ENCODE measurements at places on chromosomes 12 and 14. TPM values are rescaled to one million over a fixed set of nuclear protein-coding genes. Genes with fewer than 3 reads are reported as not detected.
A peak's percentile ranks its signal among the peaks of the same experiment; 100 is the strongest.

RPGRIP1 gene
- not detected for total RNA-seq

SLCO1A2 gene
- total RNA-seq: not detected

KRT6A gene
- not detected for total RNA-seq

INSM2 gene
- total RNA-seq: not detected

DNA sequence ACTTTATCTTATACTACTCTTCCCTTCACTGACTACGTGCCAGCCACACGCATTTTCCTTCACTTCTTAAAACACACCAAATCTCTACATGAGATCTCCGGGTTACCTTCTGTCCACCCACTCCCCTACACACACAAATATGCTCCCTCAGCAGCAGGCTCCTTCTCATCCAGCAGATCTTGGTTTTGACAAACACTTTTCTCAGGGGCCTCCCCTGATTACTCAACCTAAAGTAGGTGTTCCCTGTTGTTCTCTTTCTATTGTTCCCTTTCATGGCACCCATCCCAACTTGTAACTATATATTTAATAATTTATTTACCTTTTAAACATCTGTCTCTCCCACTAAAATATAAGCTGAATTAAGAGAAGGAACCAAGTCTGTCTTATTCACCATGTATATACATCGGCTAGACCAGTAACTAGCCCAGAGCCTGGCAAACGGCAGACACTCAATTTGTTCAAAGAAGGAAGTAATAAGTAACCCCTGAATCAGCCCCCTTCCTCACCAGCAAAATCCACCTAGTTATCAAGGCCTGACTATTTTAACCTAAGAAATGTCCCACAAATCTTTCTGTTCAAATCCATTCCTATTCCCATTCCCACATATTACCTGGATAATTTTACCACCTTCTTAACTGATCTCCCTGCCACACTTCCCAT is 2.7 kb downstream of the C2CD5 start:
- no peaks in the 10 kb centered on the region for H3K27me3 ChIP-seq
- no peak overlapping the region for H3K4me3 ChIP-seq
- no peak overlapping the region for H3K27ac ChIP-seq
- no peak for DNase-seq
- peaks cover 7% of the 10 kb centered on the region for H3K36me3 ChIP-seq
- H3K4me1 ChIP-seq: peaks cover 11% of the 10 kb centered on the region

DNA sequence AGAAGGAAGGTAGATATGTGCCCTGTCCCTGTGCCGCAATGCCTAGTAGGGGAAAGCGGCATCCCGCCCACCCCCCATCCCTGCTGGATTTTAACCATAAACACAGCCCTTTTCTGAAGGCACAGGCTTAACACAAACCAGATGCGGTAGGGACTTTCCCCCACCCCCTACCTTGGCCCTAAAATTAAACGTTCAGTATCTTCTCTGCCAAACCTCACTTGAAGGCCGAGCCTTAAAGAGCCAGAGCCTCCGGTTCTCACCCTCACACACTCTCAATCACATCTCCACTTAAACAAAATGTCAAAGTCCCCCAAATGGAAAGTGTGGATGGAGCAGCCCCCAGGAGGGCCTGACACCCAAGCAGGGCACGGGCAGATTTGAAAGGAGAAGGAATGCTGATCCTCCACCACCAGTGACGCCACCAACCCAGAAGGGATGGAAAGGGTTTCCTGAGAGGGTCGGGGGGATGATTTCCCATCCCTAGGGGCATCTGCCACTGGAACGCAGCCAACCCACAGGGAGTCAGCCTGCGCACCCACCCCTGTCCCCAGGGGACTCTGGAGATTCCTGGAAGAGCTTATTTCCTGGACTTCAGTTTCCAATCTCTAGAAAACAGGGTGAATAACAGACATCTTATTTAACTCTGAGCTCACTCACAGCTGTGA is 26.4 kb downstream of the ACTN1 start:
- DNase-seq: peak; percentile 75

GRCh38 chr12:41531147-41531829 is 343.2 kb downstream of the PDZRN4 start:
- DNase-seq: no peak
- H3K4me1 ChIP-seq: peaks cover 9% of the 10 kb centered on the region
- no peak overlapping the region for H3K27ac ChIP-seq

- peaks cover 47% of the 10 kb centered on the region for H3K4me1 ChIP-seq
- DNase-seq: peak; percentile 60
- H3K36me3 ChIP-seq: no peaks in the 10 kb centered on the region
- H3K4me3 ChIP-seq: no peak overlapping the region
- no peaks in the 10 kb centered on the region for H3K27me3 ChIP-seq
These were observed 97.0 kb downstream of the TMEM30B start for GRCh38 chr14:61184112-61184511.

DNA sequence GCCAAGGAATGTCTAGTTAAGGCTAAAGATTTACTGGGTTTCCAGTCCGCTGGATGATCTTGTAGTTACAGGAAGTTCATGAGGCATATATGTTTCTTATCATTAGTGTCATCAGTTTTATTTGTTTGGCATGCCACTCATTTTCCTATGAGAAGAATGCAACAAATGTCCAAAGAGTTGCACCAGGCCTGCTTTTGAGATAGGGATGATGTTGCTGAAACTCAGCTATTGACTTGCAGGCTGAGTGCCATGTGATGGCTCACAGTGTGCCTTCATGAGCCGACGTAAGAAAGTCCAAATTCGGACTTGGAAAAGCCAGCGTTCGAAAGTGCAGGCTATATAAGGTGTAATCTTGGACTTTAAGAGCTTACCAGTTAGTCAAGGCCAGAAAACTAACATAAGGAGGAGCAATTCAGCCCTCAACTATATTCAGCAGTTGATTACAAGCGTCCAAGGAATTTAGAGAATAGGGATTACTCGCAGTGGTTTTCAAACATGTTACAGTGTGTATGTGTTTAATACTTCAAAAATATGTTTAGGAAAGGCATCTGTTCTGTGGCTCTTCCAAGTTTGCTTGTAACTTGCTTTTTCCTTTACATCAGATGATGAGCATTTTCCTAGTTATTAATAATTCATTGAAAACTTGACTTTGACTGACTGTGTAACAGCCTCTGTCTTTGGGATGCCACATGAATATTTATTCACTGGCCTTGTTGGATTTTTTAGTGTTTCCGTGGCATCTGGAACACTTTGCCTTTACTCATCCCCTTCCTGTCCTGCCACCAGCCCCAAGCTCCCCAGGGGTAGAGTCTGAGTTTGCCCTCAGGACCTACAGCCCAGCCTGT is 101.3 kb downstream of the LGMN start:
- no peaks in the 10 kb centered on the region for H3K27me3 ChIP-seq
- H3K27ac ChIP-seq: no peak overlapping the region
- no peaks in the 10 kb centered on the region for H3K36me3 ChIP-seq
- H3K4me3 ChIP-seq: no peak overlapping the region
- peaks cover 4% of the 10 kb centered on the region for H3K4me1 ChIP-seq

- H3K4me1 ChIP-seq: no peaks in the 10 kb centered on the region
- DNase-seq: no peak
- H3K27ac ChIP-seq: no peak overlapping the region
- no peak overlapping the region for H3K4me3 ChIP-seq
These were observed 16.5 kb downstream of the NGDN start for GRCh38 chr14:23486036-23486435.

- H3K27me3 ChIP-seq: no peaks in the 10 kb centered on the region
- DNase-seq: no peak
- no peaks in the 10 kb centered on the region for H3K36me3 ChIP-seq
- peaks cover 25% of the 10 kb centered on the region for H3K4me1 ChIP-seq
- H3K4me3 ChIP-seq: no peak overlapping the region
These were observed 42.8 kb downstream of the TSPAN9 start for GRCh38 chr12:3119756-3120601.

DNA sequence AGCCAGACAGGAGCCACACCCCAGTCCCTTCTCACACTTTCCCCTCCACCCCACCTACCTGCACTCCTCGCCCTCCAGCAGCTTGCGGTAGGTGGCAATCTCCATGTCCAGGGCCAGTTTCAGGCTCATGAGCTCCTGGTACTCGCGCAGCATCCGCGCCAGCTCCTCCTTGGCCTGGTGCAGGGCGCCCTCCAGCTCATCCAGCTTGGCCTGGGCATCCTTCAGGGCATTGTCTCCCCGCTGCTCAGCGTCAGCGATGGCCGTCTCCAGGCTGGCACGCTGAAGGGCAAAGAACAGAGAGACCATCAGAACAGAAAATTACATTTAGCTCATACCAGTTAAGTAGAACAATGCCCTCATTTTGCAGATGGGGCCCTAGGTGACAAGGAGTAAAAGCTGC is 5.5 kb downstream of the KRT74 start:
- no peak for DNase-seq
- H3K36me3 ChIP-seq: no peaks in the 10 kb centered on the region
- H3K27ac ChIP-seq: no peak overlapping the region
- H3K4me3 ChIP-seq: no peak overlapping the region

- H3K4me1 ChIP-seq: no peaks in the 10 kb centered on the region
- no peak overlapping the region for H3K4me3 ChIP-seq
- no peak for DNase-seq
- 0 out of 2 replicates have a peak, but pooled peaks cover 4% of the 10 kb centered on the region for H3K27me3 ChIP-seq
- H3K27ac ChIP-seq: no peak overlapping the region
- no peaks in the 10 kb centered on the region for H3K36me3 ChIP-seq
These were observed 93.5 kb downstream of the GRIN2B start for GRCh38 chr12:13887779-13888388.

DNA sequence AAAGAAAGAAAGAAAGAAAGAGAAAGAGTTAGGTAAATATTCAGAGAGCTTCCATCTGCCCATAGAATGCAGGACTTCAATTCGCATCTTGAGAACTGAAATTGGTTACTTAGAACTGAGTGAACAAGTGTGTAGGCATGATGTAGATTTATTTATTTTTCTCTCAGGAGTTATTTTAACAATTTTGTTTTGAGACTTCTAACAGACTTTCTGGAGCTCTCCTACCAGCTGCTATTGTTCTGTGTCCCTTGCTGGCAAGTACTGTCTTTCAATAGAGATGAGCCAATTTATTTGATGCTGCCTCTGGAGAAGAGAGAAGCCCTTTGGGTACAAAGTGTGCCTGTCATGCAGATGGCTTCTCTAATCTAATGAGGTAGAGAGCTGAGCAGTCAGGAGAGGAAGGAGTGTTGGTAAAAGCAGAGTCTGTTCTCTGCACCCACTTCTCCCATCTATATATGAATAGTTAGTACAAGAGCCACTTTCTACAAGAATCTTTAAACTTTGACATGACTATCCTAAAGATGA is 67.0 kb downstream of the SYT1 start:
- H3K27me3 ChIP-seq: no peaks in the 10 kb centered on the region
- H3K4me3 ChIP-seq: no peak overlapping the region
- no peak overlapping the region for H3K27ac ChIP-seq
- H3K36me3 ChIP-seq: peaks cover 4% of the 10 kb centered on the region
- peaks cover 39% of the 10 kb centered on the region for H3K4me1 ChIP-seq
- no peak for DNase-seq

DNA sequence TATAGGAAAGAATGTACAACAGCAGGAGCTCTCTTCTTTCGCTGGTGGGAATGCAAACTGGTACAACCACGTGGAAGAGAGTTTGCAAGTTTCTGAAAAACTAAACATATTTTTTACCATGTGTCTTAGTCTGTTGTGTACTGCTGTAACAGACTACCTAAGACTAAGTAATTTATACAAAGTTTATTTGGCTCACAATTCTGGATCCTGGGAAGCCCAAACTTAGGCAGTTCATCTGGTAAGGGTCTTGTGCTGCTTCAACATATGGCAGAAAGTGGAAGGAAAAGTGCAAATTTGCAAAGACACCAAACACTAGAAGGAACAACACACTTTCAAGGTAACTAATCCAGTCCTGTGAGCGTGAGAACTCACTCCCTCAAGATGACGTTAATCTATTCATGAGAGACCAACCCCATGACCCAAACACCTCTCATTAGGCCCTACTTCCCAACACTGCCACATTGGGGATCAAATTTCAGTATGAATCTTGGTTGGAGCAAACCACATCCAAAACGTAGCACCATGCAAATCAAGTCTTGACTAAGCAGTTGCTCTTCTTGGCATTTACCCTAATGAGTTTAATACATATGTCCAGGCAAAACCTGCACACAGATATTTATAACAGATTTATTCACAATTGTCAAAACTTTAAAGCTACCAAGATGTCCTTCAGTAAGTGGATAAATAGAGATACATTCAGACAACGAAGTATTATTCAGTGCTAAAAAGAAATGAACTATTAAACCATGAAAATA is 481.9 kb upstream of the FOXG1 start:
- no peaks in the 10 kb centered on the region for H3K27me3 ChIP-seq
- H3K36me3 ChIP-seq: no peaks in the 10 kb centered on the region
- H3K4me3 ChIP-seq: no peak overlapping the region
- no peak for DNase-seq
- no peaks in the 10 kb centered on the region for H3K4me1 ChIP-seq

- H3K27ac ChIP-seq: peak overlapping the region; percentile 77
- H3K4me3 ChIP-seq: no peak overlapping the region
- H3K27me3 ChIP-seq: no peaks in the 10 kb centered on the region
- DNase-seq: peak; percentile 89
- H3K4me1 ChIP-seq: peaks cover 34% of the 10 kb centered on the region
These were observed 1.6 kb downstream of the ART4 start for GRCh38 chr12:14841761-14842160.

DNA sequence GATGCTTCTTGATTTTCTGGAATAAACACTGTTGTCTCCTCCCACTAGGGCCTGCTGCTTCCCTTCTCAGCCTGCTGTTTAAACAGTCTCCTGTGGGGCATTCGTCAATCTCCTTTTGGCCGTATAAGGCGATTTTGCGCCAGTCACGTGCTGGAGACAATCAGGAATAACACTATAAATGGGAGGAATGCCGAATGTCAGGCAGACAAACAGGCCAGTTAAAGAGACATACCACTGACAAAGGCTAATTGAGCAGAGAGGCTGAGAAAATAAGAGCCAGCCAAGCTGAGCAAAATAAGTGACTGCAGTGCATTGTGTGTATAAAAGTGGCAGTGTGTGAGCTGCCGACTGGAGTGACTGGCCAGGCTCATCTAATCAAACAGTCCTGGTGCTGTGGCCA is 23.3 kb downstream of the DMAC2L start:
- no peaks in the 10 kb centered on the region for H3K27me3 ChIP-seq
- no peak overlapping the region for H3K27ac ChIP-seq
- no peaks in the 10 kb centered on the region for H3K36me3 ChIP-seq
- H3K4me3 ChIP-seq: no peak overlapping the region
- H3K4me1 ChIP-seq: peaks cover 23% of the 10 kb centered on the region

DNA sequence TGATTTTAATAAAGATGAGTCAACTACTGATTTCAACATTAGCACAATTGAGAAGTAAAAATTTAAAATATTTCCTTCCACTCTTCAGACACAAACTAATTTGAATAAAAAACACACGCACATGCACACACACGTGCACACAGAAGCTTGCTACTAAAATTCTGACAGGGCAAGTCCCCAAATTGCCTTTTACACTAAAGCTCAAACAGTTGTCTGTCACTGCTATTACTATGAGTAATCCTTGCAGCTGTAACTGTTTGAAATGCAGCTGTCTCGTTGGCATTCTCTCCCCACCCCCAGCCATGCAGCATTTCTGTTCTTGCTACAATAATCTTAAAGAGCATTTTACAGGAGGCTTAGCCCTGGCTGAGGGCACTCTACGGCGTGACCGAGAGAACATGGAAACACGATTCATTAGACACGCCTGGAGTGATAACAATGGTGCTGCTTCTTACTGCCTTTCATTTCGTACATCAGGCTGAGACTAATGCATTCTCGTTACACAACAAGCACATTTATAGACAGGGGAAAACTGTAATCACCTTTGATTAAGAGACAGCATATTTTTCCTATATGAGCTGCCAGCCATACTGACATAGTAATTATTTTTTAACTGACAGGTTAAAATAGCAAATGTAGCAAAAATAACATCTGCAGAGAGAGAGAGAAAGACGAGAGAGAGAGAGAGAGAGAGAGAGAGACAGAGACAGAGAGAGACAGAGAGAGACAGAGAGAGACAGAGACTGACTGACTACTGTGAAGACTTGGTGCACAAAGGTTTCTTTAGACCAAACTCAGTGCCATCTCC is 153.8 kb downstream of the MED13L start:
- no peaks in the 10 kb centered on the region for H3K36me3 ChIP-seq
- no peaks in the 10 kb centered on the region for H3K27me3 ChIP-seq
- peak overlapping the region; percentile 35 for H3K27ac ChIP-seq
- H3K4me3 ChIP-seq: peak overlapping the region; percentile 20
- DNase-seq: peak; percentile 62

All from SJSA1 (cell line).